ENCODE measurements at places on chromosomes 12 and 14.

- DNase-seq: no peak
Measured at GRCh38 chr12:74781991-74782485, 244.4 kb downstream of the ATXN7L3B start.

GRCh38 chr12:67070307-67070600, 198.9 kb upstream of the CAND1 start:
- DNase-seq: no peak

- peak; percentile 68 for DNase-seq
Measured at GRCh38 chr12:71947645-71948105, 9.0 kb downstream of the TPH2 start.

DNA sequence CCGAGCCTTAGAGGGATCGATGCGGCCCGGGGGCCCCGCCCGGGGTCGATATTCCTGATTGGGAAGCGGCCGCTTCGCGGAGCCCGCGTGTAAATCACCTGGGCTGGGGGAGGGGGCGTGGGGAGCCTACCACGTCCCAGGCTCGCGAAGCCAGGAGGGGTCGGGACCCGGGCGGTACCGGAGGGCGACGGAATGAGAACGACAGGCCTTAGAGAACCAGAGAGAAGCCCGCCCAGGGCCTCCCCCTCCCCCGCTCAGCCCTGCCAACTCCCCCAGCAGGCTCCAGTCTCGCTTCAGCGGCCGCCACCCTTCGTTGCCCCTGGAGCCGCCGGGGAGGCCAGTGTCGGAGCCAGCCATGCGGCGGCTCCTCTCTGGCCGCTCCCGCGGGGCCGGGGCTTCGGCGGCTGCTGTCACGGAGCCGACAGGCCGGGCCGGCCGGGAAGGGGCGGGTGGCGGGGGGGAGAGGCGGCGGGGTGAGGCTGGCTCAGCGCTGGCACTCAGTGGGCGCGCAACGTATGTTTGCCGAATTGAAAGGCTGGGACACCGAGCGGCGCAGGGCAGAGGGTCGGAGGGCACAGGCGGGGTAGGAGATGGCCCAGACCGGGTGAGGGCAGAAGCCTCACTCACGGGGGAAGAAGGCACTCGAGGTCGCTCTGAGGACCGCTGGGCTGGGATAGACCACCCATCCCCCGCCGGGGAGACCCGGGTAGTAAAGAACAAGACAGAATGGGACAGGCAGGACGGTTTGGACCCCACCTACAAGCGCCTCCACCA, 1.4 kb upstream of the DNAJC22 start:
- DNase-seq: no peak

GRCh38 chr14:81031488-81031887, 76.1 kb downstream of the TSHR start:
- DNase-seq: no peak

- no peak for DNase-seq
Measured at GRCh38 chr14:71078500-71078899, 171.2 kb downstream of the PCNX1 start.

GRCh38 chr12:107441665-107442300, 243.8 kb upstream of the PWP1 start:
- DNase-seq: no peak

- no peak for DNase-seq
Measured at GRCh38 chr12:131510431-131510830, 200.5 kb upstream of the SFSWAP start.

- no peak for DNase-seq
Measured at GRCh38 chr12:56529656-56530055, 8.0 kb downstream of the RBMS2 start.

- DNase-seq: no peak
Measured at GRCh38 chr14:24677956-24678355, 44.0 kb upstream of the GZMB start.

DNA sequence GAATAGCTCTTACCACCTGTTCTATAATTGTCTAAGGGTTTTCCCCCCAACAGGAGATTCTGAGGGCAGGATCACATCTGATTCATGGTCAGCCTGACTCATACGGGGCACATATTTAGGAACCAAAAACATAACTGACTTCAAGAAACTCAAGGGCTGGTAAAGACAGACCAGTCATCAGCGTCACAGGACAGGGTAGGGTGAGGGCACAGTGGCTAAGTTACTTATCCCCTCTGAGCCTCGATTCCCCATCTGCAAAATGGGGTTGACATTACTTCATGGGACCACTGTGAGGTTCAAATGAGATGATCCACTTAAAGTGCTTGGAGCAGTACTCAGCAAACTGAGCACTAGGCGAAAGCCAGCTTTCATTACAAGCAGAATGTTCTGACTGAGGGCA, 606 bp downstream of the CINP start:
- DNase-seq: no peak

DNA sequence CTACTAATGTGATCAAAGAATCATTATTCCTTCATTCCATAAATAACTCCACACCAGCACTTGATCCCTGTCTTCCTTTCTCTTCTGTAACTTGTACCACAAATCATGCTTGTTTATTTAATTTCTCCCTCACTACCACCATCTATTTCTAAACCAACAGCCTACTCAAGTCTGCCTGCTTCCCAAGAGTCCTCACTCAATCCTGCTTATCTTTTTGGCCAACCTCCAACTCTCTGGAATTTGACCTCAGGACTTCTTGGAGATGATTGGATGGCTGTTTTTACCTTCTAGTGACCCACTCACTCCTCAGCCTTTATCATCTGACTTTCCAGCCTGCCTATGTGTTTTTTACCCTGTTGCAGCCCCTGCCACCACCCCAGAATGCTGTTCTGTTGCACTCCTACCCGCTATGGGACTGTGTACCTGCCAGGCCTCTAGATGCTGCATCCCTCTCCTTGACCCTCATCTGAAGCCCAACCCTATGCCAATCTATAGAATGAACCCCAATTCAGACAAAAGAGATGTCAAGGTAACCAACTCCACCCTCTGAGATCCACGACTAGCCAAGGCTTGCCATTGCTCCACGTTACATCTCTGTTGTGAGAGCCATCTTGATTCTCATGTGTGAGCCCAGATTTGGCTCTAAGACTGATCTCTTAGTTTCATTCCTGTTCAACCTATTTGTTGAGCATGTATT, 150.2 kb upstream of the PLEKHG7 start:
- no peak for DNase-seq

DNA sequence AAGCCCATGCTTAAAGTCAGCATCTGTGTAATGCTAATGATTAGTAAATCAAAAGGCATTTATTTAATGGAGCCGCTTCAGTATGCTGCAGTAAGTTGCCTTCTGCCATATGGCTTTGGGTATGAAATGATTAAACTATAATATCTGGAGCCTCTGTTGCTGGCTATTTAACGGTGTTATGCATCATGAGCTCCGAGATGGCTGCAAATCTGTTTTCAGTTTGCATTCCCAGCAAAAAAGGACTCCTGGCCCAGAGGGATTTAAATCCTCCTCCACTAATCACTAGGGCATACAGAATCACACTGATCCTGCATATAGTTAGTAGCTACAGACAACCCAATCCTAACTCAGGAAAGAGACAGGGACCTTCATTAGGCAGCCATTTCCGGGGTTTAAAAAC, 171.5 kb upstream of the EEA1 start:
- no peak for DNase-seq

DNA sequence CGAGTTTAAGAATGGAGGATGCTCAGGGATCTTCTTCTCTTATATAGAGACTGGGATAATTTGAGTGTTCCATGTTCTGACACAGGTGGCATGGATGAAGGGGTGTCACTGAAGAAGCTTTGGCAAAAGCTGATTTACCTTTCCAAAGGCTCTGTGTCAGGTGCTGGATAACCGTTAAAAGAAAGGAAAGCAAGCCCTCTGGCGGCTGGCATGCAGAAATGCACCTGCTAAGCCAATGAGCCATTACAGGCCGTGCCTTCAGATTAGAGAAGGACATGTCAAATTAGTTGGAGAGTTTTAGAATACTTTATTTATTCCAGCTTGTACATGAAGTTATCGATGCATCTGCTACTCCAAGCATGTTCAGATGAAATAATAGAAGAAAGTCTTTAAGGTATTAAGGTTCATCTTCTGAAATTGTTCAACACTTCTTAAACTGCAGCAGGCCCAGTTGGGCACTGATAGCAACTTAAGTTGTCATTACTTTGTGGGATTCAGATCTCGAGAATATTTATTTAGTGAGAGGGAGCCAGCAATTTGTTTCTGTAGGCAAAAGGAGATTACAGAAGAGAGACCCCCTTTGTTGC, 678.2 kb downstream of the NRXN3 start:
- DNase-seq: peak; percentile 3

GRCh38 chr12:80193865-80194264, 94.5 kb downstream of the OTOGL start:
- DNase-seq: no peak

DNA sequence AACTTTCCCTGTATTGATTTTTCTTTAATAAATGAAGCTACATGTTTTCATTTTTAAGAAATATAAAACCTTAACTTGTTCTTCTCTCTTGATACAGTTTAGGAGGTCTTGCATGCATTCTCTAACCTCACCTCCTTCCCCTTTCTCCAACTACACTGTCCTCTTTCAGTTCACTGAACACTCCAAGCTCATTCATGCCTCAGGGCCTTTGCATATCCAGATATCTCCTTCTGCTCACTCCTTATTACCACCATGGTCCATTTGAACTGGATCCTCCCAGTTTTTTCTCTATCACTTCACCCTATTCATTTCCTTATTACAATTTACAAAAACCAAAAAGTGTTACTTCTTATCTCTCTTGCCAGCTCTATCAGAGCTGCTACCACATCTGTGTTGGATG, 242.9 kb upstream of the PLEKHG7 start:
- DNase-seq: no peak

DNA sequence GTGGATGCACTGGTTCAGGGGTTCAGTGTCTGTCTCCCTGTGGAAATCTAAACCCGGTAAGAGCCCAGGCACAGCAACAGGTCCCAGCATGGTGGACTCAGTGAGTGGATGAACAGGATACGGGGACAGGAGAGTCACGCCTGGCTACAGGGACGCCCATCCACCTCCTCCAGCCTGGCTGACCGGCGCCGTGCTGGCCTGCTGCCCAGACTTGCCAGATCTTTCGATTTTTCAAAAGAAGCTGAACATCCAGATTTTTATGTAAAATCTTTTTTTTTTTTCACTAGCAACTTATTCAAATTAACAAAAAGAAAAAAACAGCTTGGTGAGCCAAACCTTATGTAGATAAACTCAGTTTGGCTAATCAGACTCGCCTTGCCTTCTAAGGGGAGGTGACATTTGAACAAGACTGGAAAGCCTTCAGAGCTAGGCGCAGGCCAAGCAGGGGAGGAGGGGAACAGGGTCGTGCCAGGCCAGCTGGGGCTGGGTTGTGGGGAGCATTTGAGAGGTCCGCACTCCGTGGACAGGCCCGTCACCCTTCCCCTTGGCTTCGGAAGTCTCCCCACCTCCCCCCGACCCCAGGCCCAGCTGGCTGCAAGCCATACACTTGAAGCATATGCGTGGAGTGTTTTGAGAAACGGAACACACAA, 87.8 kb upstream of the NCOR2 start:
- peak; percentile 72 for DNase-seq

DNA sequence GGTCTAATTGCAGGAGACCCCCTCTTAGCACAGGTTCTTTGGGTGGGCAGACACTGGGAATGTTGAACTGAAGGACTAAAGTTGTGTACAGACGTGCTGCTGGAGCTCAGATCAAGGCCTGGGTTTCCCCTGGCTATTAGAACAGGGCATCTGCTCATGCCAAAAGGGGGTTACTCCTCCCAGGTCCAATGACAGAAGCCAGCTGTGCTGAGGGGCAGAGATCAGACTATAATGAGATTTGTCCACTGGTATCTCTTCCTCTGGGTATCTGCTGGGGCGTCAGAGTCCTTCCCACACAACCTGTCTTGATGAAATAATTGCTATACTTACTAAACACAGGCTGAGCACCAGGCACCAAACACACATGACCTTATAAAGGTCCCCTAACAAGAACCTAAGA, 42.6 kb downstream of the LTBP2 start:
- DNase-seq: no peak

GRCh38 chr12:14810953-14811483, 3.0 kb downstream of the SMCO3 start:
- no peak for DNase-seq

GRCh38 chr14:33376510-33376909, 437.8 kb downstream of the NPAS3 start:
- no peak for DNase-seq

DNA sequence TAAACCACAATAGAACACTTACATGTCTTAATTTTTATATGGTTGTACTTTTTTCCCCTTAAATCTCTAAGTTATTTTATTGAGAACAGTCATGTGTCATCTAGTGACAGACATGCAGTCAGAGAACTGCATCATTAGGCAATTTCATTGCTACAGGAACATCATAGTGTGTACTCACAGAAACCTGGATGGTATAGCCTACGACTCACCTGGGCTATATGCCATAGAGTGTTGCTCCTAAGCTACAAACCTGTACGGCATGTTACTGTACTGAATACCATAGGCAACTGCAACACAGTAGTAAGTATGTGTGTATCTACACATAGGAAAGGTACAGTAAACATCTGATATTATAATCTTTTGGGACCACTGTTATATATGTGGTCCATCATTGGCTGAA, 557.6 kb downstream of the PRKD1 start:
- DNase-seq: no peak

DNA sequence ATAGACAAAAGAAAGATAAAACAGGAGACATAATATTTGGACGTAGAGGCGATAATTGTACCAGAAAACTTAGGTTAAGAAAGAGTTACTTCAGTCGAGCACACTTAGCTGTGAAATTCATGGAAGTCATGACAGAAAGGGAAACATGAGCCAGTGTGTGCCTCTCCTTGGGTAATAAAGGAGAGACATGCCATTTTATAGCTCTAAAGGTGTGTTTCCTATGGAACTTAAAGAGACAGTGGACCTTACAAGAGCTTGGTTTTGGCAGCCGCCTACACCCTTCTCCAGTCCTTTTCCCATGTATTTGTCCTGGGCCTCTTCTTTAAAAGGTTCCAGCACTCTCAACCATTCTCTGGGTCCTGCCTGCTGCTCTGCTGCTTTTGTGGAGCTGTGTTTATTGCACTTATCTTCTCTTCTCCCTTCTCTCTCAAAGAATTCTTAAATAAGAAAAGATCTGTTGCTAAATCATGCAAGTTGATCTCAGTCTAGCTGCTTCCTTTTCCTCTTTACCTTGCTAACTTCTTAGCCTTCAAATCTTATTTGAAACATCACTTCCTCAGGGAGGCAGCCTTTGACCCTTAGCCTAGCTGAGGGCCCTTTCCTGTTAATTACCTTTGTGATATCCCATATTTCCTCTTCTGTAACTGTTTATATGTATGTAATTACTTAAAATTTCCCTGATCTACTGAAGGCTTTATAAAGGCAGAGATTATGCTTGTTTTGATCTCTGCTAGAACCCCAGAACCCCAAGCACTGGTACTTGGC, 81.8 kb upstream of the EVL start:
- no peak for DNase-seq

All from anterior cingulate cortex (tissue), 58 donors.